NAMALWA (cell line): ENCODE measurements at places on chromosomes 7 and 10.

DNA sequence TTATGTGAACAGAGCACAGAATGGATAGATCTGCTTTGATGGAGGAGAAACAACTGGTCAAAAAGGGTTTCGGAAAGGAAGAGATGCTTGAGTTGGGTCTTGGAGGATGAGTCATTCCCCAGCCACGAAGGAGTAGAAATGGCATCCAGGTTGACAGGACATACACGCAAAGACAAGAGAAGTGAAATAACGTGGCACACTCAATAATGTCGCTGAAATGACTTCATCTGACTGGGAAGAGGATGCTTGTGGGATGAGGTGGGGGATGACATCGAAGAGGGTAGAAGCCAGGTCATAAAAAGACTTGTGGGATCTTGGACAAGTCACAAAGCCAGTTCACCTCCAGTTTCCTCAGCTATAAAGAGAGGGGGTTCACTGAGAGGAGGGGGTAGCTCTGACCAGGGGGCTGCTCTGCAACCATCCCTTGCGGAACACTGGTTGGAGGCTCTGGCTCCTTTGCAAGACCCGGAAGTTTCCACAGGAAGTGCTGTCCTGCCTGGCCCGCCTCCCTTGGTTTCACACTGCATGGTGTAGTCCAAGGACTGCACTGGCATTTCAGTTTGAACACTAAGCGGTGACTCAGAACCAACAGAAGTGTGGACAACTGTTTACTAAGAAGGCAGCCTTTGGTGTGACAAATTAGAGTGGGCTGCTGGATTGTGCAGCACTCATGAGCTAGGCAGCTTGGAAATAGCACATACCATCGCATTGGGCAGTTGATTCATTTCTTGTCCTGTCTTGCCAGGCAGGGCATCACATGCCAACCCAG is 189.9 kb upstream of the ADO start:
- no peak for DNase-seq

DNA sequence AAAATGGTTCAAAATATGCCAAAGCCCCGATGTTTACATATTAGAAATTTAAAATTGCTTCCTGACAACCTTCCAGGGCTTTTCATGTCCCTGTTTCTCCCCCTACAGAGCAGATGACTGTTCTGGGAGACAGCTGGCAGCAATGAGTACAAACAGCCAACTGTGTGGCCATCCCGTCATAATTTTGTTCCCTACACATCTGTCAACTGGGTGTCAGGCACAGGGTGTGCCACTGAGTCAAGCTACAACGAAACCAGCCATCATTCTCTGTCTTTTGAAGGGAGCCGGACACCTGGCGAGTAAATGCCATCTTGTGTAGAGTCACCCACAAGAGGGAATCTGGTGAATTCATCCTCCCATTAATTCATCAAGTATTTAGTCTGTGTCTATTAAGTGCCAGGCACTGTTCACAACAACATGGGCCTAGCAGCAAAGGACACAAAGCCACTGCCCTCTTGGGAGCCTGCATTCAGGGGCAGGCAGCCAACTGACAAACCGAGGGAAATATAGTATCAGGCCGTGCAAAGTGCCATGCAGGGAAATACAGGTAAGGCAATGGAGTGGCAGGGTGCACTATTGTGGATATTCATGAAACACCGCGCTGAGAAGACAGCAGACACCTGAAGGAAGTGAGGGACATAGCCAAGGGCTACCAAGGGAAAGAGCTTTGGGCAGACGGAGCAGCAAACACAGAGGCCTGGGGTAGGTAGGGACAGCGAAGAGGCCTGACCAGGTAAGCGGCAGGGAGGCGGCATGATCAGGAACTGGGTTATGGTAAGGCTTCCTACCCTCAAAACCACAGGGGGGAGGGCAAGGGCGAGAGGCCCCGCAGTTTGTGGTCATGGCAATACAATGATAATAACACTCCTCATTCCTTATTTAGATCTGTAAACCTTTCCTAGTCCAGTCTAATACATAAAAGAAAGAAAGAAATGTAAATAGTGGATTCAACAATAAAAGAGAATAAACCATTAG is 213.6 kb downstream of the FAM107B start:
- no peak for DNase-seq

DNA sequence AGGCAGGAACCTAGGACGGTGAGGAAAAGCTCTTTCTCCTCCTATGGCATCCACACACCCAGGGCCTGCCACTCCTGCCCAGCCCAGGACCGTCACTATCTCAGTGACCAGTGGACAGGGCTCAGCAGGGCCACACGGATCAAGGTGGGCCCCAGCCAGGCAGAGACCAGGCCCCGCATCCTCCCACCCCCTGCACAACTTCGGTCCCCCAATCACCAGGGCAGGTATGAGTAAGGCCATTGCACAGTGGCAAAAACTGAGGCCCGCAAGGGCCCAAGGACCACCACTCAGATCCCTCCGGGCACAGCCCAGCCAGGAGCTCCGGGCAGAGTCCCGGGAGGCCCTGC is 30.3 kb downstream of the OAT start:
- DNase-seq: no peak

DNA sequence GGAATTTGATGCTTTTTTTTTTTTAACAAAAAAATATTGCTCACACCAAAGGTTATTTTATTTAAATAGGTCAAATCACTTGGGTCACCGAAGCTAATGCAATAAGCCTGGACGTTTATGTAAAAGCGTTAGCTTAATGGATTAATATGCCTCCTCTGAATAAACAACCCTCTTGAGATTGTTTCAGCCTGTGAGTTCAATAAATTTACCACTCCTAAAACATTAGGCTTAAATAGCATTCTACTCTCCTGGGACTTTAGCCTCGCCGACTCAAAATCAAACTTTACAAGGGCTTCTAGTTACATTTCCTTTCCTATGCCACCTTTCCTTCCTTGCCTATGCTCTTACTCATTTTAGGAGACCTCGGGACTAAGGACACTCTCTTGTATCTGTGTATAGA is 79.3 kb downstream of the DNAJB9 start:
- no peak for DNase-seq

GRCh38 chr7:137682596-137682995 is 164.2 kb downstream of the DGKI start:
- DNase-seq: no peak

DNA sequence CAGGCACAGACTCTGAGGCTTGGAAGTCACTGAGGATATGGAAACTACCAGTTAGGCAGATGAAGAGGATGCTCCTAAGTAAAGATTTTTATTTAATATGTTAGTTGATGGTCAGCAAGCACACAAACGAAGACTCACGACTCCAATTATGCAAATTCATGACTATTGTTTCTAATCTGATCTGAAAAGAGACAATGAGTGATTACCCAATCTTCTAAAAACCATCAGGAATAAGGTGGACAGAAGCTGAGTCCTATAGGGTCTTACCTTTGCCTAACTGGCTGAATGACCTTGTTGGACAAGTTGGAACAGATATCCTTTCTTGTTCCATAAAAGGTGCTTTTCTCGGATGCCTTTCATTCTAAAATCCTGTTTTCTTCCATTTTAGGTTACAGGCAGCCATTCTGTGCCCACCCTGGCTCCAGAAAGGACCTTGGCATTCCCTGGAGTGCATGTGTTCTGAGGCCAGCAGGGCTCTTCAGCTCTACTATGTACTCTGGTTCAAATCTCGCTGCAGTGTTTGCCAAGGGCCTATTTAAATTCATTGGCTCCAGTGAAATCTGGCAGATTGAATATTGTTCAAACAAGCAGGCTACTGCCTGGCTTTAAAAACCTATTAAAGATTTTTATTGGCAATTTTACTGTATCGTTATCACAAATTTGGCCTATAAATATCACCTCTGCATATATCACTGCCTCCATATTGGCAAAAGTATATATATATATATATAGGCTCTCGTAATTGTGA is 77.5 kb downstream of the SLC25A13 start:
- DNase-seq: no peak

- DNase-seq: no peak
These were observed 14.0 kb downstream of the AOAH start for GRCh38 chr7:36710186-36710791.

- peak; percentile 22 for DNase-seq
These were observed 12.1 kb downstream of the ENTPD1 start for GRCh38 chr10:95767884-95768556.

GRCh38 chr10:103692436-103692951 is 162.9 kb downstream of the SH3PXD2A start:
- DNase-seq: peak; percentile 72

DNA sequence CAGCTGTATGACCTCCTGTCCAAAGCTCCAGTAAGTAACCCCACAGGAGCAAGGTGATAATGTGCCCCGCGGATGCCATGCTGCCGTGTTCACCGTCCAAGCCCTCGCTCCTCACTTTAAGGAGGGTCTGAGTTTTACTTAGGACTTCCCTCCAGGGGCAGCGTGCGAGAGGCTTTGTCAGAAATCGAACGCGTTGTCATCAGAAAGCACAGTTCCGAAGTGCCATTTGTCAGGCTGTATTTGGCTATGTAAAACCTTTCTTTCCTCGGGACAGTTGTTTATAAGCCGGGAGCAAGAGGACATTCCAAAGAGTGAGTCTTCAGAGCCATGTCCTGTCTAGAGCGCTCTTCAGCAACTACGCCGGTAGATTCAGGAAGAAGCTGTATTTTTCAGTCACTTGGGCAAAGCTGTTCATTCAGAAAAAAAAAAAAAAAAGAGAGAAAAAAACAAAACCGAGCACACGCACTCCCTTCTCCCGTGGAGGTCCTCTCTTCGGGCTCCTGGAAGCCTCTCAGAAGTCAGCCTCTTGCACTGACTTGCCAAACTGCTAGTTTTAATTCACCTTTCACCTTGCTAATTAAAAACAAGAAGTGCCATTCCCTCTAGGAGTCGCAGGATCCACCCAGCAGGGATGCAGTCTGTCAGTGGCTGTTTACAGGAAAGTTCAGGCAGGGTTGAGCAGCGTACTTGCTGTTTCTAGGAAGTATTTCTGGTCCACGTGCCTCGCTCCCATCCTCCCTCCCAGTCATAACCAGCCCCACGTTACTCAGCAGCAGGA is at the start of gene SEMA3E:
Gene SEMA3E (minus strand): TSS at position 676 of the 778 bp plus-strand sequence.
- peak; percentile 15 for DNase-seq

- DNase-seq: no peak
These were observed 929 bp upstream of the HGF start for GRCh38 chr7:81770728-81771223.

DNA sequence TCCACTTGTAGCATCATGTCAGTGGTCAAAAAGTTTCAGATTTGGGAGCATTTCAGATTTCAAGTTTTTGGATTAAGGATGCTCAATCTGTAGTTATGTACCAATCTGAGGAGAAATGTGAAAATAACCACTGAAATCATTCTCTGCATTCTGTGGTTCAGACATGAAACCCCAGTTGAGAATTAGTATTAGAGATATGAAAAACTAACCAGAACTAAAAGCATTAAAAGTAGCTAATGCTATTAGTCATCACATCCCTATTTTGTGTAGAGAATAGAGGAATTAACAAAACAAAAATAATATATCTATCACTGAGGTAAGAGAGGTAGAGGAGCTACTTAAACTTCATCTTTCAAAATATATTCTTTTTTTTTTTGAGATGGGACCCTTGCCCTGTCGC is 28.0 kb downstream of the MICU1 start:
- no peak for DNase-seq

GRCh38 chr7:158018098-158018762 is 569.4 kb downstream of the PTPRN2 start:
- no peak for DNase-seq

DNA sequence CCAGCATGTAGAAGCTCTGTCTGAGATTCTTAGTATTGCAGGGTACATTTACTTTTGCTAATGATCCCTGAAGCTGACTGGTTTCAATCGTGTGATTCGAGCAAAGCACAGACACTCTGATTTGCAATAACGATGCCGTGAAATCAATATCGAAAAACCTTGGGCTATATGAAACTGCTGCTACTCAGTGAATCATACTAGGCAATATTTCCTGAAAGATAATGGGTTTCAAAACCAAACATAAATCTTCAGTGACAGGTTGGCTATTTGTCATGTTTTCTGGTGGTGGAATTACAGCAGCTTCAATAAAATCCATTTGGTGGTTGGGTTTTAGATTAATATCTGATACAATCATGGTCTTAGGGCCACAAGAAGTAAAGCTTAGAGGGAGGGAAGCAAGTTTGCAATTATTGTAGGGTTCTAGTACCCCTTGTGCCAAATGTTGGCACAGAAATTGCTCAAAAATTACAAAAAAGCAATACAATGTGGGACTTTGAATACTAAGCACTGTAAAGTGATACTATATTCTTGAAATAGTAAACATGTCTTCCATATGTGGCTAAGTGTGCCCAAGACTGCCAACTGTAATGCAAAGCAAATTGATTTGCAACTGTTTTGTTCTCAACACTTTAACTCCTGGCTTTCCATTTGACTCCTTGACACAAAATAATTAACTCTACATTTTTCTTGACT is 112.4 kb upstream of the JAZF1 start:
- no peak for DNase-seq

DNA sequence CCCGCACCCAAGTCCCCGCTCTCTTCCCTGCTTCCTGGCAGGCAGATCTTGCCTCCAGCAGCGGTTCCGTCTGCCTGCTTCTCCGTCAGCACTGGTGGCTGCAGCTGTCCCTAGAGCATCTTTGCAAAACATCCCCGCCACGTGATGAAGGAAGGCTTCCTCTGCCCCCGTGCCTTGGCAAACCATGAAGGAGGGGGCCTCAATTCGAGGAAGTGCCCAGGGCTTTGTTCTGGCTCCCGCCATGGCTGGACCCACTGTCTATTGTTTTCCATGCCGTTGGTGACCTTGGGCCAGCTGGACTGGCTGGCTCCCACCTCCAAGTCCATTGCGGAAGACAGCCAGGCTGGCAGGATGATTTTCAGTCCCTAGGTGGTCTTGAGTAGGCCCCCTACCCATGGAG is 13.2 kb upstream of the AQP1 start:
- DNase-seq: no peak

GRCh38 chr7:121451367-121452094 is 55.4 kb upstream of the FAM3C start:
- no peak for DNase-seq

DNA sequence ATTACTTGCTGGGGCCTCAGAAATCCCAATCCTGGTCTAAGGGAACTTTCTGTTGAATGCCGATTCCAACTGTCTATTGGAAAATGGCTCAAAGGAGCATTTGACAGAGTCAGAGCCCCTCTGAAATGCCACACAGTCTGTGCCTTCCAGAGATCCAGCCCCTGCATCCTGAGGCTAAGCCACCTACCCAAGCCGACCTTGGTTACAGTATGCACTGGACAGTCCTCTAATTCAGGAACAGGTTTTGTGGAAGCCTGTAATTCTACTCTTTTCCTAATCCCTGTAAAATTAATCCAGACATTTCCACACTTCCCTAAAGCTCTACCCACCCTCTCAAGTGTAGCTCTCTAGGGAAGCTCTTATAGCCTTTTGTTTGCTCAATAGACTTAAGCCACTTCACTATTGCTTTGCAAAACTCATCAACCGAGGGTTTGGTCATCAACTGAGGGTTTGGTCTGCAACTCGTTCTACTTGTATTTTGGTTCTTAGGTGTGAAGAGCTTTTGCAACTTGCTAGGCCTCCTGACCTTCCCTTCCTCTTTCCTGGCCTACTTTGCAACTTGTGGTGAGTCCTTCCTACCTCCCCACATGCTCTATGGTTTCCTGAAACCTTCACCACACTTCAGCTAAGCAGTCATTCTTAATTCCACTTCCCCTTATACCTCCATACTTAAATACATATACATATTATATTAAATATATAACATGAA is 364.8 kb downstream of the SFMBT2 start:
- no peak for DNase-seq
